ENCODE measurements at places on chromosomes 6 and 20.

- DNase-seq = no peak
Measured at GRCh38 chr20:52905241-52905994, 66.7 kb upstream of the TSHZ2 start.

GRCh38 chr6:35611240-35611639, 77.5 kb downstream of the FKBP5 start:
- no peak for DNase-seq

- no peak for DNase-seq
Measured at GRCh38 chr6:108850669-108851465, 2.6 kb downstream of the ARMC2 start.

- DNase-seq = no peak
Measured at GRCh38 chr6:11851387-11851786, 72.8 kb upstream of the ADTRP start.

- DNase-seq = no peak
Measured at GRCh38 chr6:155272353-155273232, 8.8 kb downstream of the CLDN20 start.

DNA sequence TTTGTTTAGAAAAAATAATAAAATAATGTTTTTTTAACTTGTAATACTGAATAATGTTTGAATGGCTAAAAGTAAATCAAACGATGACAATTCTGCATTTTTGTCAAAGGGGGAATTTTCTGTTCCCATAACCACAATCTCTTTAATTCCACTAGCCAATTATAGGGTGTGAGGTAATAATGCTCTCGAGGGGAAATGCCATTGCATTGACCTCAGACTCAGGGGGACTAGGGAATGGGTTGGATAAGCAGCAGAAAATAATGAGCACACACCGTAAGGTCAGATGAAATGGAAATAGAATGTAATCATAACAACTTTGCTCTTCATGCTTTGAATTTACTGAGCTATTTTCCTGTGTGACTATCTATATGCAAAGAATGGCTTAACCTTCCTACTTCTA, 584.7 kb downstream of the RFPL4B start:
- no peak for DNase-seq

GRCh38 chr6:141988954-141989705, 143.6 kb upstream of the GJE1 start:
- DNase-seq = peak; percentile 2

DNA sequence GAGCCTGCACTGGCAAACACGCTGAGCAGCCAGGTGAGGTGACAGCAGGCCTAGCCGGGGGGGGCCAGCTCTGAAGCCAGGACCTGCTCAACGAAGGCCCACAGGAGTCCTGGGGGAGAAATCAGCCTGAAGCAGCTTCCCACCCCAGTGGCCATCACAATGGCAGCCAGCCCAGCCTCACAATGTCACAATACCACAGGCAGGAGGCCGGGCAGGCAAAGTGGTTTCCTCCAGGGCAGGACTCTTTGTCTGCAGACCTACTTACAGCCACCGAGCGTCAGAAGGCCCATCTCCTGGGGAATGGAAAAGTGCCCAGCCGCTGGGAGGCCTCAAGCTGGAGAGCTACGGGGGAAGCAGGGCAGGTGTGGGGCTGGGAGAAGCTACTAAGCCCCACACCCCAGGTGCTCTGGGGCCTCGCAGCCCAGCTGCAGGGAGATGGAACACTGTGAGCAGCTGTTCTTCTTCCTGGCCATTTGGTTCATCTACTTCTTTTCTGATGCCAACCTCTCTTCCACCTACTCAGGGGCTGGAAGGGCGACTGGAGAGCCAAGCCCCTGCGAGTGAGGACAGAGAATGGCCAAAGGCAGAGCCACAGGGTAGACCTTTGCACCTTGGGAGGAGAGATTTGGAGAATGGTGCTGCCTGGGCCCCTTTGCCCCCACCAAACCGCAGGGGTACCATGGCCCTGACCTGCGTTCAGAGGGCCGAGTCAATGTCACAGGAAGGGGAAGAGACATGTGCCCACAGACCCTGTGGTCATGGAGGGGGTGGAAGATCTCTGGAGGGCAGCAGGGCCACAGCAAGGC, 22.3 kb upstream of the AVP start:
- no peak for DNase-seq

DNA sequence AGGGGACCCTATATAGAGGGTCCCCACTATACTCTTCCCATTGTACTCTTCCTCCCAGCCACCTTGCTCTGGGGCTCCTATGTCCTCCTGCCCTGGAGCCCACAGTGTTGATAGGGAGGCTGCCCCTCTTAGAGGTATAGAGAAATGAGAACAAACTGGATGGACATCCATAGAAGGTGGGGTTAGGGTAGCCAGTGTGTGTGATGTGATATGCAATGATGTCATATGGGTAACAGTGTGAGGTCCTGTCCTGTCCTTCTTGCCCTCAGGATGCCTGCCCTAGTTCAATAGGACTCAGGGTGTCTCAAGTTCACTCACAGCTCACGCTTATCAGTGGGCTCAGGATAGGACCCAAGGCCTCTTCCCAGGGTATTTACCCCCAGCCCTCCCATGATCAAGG, 435 bp downstream of the PTCRA start:
- DNase-seq = no peak

DNA sequence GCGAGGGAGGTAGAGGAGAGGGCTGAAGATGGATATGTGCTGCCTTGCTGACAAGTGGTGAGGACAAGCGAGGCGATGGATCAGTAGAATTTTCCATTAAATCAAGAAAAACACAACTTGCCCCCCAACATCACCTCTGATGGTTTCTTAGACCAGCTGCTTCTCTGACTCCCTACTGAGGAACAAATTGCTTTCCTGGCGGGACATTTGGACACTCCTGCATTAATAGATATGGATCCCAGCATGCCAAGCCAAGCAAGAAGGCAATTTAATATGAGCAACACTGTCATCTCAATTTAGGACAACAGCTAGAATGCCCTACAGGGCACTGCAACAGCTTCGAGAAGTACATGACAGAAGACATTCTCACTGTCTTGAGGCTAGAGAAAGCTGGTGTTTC, 248.4 kb upstream of the AGPAT4 start:
- no peak for DNase-seq

- DNase-seq = no peak
Measured at GRCh38 chr20:62924442-62925075, 1.7 kb downstream of the DIDO1 start.

GRCh38 chr6:167501831-167502385, 177.0 kb downstream of the TTLL2 start:
- no peak for DNase-seq

DNA sequence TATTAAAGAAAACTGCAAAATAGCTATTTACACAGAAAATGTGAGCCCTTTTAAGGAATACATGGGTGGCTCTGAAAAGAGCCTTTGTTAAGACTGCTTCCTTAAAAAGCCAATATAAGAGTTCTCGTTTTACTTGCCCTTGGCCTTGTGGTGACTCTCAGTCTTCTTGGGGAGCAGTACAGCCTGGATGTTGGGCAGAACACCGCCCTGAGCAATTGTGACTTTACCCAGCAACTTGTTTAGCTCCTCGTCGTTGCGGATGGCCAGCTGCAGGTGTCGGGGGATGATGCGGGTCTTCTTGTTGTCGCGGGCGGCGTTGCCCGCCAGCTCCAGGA, 111.5 kb downstream of the HFE start:
- DNase-seq = peak; percentile 17

- DNase-seq = no peak
Measured at GRCh38 chr6:165617528-165617927, 45.5 kb downstream of the PDE10A start.

DNA sequence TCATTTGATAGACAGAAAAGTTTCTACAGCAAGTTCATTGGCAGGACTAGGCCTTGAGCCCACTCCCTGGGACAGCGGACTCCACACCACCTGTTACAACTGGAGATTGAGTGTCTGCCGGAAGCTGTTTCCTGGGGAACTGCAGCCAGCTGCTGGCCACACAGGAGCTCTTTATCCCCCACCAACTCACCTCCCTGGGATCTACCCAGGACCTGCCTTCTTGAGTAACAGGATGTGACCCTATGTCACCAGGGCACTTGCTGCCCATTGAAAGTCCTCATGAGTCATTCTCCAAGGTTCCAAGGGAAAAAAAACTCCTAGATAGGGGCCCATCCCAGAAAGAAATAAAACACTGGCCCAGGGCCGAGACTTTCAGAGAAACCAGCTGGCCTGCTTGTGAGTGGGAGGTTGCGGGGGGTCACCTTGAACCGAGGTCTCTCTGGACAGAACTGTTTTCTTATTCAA, 37.4 kb upstream of the SLC9A8 start:
- DNase-seq = no peak

- DNase-seq = no peak
Measured at GRCh38 chr6:158900663-158901312, 81.6 kb upstream of the EZR start.

- peak; percentile 58 for DNase-seq
Measured at GRCh38 chr6:20212392-20213111, at the start of gene MBOAT1. Gene MBOAT1 (minus strand): TSS chr6:20212469. CDS start chr6:20212234, 235 bp downstream.

DNA sequence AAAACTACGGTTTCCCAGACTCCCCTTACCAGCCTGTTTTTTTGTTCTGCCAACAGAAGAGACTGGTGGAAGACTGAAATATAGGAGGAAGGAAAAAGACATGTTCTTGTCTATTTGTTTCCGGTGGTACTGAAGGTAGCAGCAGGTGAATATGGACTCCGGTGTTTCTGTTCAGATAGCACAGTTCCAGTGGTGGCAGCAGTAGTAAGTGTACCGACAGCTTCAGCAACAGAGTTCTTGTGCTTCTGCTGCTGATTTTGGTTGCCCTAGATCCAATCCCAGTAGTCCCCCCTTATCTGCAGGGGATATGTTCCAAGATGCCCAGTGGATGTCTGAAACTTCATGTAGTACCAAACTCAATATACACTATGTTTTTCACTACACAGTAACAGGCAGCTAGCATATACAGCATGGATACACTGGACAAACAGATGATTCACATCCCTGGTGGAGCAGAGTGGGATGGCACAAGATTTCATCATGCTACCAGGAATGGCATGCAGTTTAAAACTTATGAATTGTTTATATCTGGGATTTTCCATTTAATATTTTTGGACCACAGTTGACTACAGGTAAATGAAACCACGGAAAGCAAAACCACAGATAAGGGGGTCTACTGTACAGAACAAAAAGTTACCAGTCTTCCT, 301.8 kb downstream of the BTBD9 start:
- DNase-seq = no peak

DNA sequence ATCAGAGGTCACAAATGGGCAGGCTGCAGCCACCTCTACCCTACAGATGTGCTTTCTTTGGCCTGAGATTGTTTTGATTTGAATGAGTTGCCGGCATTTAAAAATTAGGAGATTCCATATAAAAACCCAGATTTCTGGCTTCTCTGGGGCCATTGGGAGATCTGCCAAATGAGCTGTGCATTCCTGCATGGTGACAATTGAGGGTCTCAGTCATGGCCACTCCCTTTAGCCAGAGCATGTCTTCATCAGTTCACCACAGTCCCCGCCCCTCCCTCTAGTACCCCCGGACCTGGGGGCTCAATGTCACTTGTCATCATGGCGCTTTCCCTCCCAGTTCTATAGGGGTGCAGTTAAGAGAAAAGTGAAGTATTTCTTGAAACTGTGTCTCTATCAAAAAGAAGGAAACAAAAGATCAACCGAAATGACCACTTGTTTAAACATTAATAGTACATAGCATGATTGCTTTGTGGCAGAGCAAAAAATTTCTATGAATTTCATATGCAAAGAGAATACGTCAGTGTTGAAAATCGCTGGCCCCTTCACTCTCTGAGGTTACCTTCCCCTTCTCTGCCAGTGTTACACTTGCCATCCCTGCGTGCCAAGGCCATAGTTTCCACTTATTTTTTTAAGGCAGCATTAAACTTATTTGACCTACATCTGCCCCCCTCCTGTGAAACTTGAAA, 21.1 kb downstream of the EYA2 start:
- DNase-seq = no peak

GRCh38 chr6:90730151-90730673, 143.3 kb upstream of the MAP3K7 start:
- no peak for DNase-seq

- DNase-seq = no peak
Measured at GRCh38 chr20:44111712-44112335, 75.2 kb downstream of the JPH2 start.

- DNase-seq = no peak
Measured at GRCh38 chr6:53529324-53530036, 15.4 kb downstream of the GCLC start.

GRCh38 chr6:1767481-1768246, 157.9 kb downstream of the FOXC1 start:
- no peak for DNase-seq

GRCh38 chr20:19624221-19624965, 133.7 kb upstream of the RIN2 start:
- DNase-seq = no peak

DNA sequence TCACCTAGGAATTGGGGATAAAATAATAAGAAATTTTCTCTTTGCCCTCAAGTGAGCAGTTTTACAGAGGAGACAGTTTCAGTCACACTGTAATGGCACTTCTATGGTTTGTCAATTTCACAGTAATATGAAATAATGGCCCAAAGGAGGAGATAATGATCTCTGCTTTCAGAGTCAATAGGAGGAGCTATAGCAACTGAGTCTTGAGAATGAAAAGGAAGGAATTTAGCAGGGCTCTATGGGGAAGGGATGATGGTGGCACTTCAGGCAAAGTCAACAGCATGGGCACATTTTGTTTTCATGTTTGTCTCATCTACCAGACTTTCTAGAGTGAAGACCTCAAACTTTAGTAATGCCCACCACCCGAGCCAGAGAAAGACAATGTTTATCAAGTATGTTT, 138.3 kb upstream of the HMGN3 start:
- no peak for DNase-seq

GRCh38 chr6:49506569-49507111, 6.9 kb downstream of the GLYATL3 start:
- no peak for DNase-seq

- DNase-seq = no peak
Measured at GRCh38 chr20:58923117-58923712, 57.8 kb upstream of the NELFCD start.

DNA sequence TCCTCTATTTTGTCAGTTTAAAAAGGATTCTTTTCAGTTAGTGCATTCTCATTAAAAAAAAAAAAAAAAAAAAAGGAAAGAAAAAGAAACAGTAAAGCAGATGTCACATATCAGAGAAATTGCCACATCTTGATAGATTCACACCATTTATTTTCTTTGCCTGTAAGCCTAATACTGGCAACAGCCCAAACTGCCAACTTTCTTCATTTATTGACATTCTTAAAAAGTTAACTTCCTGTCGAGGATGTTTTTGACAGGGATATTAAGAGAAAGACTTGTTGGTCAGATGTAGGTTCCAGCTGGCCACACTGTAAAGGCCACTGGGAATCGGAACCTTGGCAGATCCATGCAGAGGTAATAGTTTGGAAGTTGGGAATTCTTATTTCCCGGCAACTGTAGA, 332.6 kb downstream of the NRN1 start:
- DNase-seq = no peak

DNA sequence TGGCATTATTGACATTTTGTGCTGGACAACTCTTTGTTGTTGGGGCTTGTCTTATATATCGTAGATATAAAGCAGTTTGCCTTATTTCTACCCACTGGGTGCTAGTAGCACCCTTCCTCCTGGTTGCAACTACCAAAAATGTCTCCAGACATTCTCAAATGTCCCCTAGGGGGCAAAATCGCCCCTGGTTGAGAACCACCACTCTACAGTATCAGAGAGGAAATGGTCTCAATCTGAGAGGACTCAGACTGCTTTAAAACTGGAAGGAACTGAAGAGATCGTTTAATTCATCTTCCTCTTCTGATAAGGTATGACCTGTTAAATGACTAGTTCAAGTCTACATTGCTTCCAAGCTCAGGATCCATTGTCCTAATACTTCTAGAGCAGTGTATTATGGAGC, 14.9 kb downstream of the SH3BGRL2 start:
- no peak for DNase-seq

Measured in activated CD4-positive, alpha-beta T cell treated with anti-CD3 and anti-CD28 coated beads, Interleukin-2, amount 50 U/mL, for 4 hours (primary cell).